Type B pancreatic cell (in vitro differentiated cells): ENCODE measurements at places on chromosomes 4 and X. TPM values are rescaled to one million over a fixed set of nuclear protein-coding genes. Genes with fewer than 3 reads are reported as not detected.
A peak's percentile ranks its signal among the peaks of the same experiment; 100 is the strongest.

DNA sequence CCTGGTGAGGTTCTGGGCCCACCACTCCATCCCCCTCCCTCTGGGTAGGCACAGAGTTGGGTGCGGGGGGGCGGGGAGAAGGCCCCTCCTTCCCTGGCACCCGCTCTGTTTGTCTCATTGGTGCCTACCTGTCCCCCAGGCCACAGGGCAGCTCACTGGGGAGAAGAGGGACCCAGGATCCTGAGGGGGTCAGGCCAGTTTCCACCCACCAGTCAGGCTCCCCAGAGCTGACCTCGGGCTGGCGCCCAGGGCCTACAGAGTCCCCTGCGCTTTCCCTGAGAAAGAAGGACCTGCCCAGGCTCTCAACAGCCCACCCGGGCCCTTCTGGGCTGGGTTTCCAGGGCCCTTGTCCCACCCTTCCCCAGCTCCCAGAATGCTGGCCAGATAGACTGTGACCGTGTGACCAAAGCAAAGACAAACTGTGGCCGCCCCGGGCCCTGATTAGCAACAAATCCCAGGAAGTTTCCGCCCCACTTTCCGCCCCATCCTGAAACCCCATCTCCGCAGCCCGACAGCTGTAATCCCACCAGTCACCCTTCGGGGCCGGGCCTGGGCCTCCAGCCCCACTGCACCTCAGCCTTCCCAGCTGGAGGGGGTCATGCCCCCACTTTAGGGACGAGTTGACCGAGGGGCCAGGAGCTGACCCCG is 33.8 kb upstream of the FGFR3 start:
- no peak for DNase-seq

DNA sequence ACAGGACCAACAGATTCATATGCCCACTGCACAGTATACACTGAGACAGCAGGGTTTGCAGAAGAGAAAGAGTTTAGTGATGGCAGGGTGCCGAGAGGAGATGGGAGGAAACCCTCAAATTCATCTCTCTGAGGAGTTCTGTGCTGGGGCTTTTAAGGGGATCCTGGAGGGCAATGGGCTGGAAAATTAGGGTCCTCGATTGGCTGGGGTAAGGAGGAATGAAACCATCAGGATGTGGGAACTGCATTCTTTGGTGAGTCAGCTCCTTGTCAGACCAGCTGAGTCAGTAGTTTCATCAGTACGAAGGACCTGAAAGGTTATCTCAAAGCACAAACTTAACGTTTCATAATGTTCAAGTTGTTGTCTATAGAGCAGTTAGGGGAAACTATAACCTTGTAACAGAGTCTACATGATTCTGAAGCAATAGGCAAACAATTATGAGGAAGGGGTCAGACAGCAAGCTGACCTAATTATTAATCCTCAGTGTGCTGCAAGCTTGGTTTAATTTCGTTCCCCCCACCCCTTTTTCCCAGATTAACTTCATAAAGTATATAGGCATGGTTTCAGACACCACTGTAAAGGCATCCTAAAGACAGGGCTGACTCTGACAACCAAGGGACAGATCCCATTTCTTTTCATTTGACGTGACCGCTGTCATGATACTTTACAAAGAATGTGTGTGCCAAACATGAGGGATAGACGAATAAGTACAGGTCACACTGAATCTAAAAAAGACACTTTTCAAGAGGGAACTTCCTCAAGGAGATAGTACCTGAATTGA is 1.5 kb upstream of the MSMO1 start:
- no peak for DNase-seq

Gene CXCL10
- 0.31 and 0.60 TPM in 2 replicates for total RNA-seq

DNA sequence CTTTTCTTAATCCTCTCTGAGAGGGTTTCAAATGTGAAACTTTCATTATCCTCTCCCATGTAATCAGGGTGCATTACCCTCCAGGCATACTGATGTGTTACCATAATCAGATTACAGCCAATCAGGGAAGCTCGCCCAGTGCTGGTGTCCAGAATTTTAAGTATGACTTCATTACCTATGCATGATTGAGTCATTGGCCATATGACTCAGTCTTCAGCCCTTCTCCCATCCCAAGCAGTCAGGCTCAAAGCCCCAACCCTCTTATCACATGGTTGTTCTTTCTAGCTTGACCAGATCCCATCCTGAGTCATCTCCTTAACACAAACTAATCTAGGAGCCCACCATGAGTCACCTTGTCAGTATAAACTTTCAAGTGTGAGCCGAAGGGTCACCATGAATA is 1668.1 kb upstream of the AGA start:
- no peak for DNase-seq

Gene DOK7
- 0.55 and 0.72 TPM in 2 replicates for total RNA-seq

DNA sequence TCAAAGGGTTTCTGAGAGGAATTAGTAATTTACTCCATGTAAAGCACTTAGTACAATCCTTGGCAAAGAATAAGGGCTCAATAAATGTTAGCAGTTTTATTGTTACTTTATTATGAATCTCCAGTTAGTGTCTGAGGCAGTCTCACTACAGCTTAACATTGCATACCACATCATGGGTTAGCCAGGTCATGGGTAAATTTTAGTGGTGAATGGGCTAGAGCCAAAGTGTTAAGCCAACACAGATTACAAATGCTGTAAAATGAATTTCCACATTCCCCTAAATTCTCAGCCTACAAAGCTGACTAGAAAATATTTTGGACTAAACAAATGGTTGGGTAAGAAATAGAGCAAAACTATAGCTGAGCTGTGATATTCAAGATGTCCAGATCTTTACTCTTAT is 72.4 kb downstream of the NRK start:
- DNase-seq: no peak

GRCh38 chrX:140317462-140317861 is 187.4 kb downstream of the SOX3 start:
- DNase-seq: no peak

GRCh38 chr4:149699642-149700041 is 116.0 kb downstream of the IQCM start:
- no peak for DNase-seq

DNA sequence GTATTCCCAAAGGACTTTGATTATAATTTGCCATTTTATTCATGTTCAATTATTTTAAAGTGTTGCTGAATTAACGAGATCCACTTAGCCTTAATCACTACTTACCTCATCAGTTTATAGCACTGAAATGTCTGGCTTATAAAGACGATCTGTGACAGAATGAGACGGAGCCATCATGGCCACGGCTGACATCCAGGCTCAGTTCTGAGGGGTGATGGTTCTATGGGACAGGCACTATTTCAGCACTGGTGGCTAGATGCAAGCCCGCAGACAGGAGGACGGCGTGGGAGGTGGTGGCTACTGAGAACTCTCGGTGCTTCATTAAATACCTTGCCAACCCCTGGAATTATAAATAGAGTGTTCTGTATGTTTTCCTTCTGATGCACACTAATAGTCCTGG is 1084.2 kb upstream of the TENM3 start:
- DNase-seq: no peak

Gene HPGDS
- total RNA-seq: not detected in 2 replicates

- DNase-seq: no peak
Observed at GRCh38 chr4:87461281-87461700, 38.9 kb downstream of the NUDT9 start.

DNA sequence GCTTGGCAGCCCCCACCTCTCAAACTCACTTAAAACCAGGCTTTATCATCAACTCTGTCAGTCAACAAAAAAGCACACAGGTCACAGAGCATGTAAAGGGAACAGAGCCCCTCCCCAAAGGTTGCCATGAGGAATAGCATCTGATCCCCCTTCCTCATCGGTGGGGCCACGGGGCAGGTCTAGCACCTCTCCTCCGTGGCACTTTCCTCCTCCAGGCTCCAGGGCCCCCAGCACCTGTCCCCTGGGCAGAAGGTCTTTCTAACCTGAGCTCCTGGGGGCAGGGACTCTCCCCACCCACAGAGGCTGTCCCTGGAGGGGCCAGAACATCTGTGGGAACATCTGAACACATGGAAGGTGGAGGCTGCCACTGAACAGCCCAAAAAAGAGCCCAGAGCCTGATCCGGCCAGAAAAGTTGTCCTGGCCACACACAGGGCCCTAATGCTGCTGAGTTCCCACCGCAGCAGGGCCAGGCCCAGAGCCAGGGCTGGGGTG is 65.7 kb downstream of the ZFYVE28 start:
- peak; percentile 58 for DNase-seq

DNA sequence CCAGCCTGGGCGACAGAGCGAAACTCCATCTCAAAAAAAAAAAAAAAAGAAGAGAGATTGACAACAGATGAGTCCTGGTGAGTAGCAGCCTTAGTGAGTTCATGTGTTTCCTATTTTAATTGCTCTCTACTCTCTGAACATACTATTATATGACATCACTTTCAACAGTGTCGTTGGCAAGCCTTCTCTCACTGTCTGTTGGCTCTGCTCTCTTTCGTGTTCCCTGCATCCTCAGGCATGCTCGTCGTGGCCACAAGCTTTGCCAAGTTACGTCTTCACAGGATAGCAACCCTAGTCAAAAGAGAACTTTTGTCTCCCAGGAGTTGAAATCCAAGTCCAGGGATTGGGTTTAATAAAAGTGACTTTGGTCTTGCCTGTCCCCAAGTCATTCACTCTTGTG is 117.1 kb upstream of the EGFL6 start:
- DNase-seq: no peak

GRCh38 chr4:16289897-16290554 is 63.8 kb upstream of the TAPT1 start:
- no peak for DNase-seq

Gene HTATSF1
- total RNA-seq: 42.2 and 50.8 TPM in 2 replicates

GRCh38 chr4:115171220-115171619 is 57.8 kb upstream of the NDST4 start:
- DNase-seq: no peak

Gene NMU
- 7.5 and 19.4 TPM in 2 replicates for total RNA-seq

Gene SEPTIN6
- total RNA-seq: 15.8 and 70.2 TPM in 2 replicates

Gene TCEANC
- 2.7 and 4.6 TPM in 2 replicates for total RNA-seq

DNA sequence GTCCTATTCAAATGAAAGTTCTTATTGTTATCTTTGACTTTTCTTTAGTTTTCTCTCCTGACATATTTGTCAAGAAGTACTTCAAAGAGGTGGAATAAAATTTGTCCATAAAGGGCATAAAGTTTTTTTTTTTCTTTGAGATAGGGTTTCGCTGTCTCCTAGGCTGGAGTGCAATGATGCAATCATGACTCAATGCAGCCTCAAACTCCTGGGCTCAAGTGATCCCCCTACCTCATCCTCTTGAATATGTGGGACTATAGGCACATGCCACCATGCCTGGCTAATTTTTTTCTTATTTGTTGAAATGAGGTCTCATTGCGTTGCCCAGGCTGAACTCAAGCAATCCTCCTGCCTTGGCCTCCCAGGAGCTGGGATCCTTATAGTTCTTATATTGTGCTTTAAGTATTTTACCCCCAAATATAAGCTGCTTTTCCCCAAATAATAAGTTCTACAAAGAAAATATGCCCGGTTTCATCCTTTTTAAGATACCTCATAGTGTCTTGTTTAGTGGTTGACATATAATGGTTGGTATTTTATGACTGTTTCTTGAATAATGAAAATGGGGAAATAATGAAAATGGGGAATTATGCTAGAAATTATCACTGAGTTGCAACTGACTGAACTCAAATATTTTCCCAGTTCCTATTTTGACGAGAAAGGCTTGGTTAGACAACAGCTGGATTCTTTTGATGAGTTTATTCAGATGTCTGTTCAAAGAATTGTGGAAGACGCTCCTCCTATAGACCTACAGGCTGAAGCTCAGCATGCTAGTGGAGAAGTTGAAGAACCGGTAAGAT is 11.6 kb downstream of the POLR2B start:
- no peak for DNase-seq

GRCh38 chr4:114273238-114273637 is 293.8 kb upstream of the ARSJ start:
- DNase-seq: no peak

Gene TLL1
- 0.48 and 2.0 TPM in 2 replicates for total RNA-seq

DNA sequence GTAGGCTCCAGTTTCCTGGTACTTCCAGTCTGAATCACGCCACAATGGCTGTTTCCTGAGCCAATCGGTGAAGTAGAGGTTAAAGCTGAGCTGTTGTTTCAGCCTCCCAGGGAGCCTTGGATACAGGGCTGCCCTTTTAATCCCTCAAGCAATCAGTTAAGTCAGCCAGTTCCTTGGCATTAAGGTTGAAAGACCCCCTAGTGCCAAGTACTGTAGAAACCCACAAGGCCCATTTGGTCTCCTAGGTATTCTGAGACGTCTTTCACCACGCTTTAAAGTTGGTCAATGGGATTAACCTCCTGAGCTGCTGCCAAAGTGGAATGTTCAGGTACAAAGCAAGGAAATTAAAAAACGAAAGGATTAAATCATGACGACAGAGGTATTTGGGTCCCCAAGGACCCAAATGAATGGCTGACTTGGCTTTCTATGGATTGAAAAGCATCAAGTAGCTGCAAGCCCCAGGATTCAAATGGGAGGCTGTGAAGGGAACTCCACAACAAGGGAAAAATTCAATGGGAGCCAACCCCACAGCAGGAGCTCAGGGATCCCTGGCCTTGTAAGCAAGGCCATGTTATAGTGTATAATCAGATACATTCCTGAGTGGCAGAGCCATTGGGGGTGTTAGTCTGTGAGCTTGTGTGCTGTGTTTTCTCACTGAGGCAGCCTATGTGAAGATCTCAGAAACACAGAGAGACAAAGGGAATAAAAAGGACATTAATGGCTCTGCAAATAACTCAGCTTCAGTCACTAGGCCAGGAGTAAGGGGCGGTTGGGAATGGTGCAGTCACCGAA is 86.0 kb downstream of the ATG4A start:
- DNase-seq: no peak

- no peak for DNase-seq
Observed at GRCh38 chrX:118551426-118551825, 55.8 kb downstream of the DOCK11 start.

GRCh38 chrX:148047200-148047599 is 66.1 kb downstream of the FMR1NB start:
- DNase-seq: no peak

GRCh38 chr4:109432696-109433095 is 919 bp upstream of the SEC24B start:
- no peak for DNase-seq

DNA sequence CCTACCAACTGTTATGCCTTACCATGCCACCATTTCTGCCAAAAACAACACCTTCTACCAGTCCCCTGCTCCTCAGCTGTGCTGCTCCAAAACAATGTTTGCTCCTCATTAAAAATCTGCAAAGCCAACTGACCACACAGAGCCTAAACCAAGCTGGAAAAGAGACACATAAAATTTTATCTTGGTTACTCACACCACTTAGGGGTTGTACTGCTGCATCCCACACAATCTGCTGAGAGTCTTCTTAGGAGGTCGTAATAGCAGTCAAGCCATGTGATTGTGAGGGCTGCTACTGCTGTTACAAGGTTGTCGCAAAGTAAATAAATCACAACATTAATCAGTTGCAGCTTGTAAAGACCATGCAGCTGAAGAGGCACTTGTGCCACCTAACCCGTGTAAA is 607.4 kb upstream of the FAM241A start:
- DNase-seq: no peak

- DNase-seq: no peak
Observed at GRCh38 chr4:24705016-24705753, 90.2 kb upstream of the SOD3 start.

- no peak for DNase-seq
Observed at GRCh38 chrX:1239681-1240142, 27.3 kb upstream of the CRLF2 start.
